ENCODE measurements at places on chromosomes 1 and 21.

DNA sequence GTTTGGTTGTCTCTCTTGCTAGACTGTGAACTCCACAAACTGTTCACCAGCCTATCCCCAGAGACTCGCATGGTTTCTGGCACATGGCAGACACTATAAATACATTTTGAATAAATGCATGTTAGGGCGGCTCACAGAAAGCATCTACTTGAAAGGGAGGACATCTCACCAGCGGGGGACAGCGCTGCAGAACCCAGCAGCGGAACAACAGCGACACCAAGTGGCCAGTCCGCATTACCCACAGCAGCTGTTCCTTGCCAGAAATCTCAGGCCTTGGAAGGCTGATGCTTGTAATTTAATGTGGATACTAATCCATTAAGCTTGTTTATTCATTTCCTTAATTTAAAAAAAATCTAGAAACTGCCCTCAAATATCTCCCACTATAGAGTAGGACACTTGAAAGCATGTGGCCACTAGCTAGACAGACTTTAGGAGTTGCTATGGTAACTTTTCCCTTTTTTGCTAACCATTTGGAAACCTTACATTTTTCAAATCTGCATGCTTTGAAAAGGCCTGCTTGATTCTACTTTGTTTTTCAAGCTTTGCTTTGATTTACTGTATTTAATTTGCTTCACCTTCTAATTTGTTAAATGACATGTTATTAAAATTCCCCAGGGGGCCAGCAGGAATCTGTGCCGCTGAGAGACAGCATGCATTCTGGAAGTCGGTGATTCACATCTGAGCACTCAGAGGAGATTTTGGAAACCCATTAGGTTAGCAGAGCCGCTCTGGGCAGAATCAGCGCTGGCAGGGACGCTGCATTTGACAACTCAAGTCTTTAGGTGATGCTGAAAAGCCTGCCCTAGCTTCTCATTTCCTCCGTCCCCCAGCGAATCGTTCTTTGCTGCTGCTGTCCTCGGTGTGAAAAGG is 63.5 kb upstream of the SSX2IP start:
- peak; percentile 75 for DNase-seq

- no peak for DNase-seq
Observed at GRCh38 chr1:92817986-92818764, 13.7 kb upstream of the RPL5 start.

DNA sequence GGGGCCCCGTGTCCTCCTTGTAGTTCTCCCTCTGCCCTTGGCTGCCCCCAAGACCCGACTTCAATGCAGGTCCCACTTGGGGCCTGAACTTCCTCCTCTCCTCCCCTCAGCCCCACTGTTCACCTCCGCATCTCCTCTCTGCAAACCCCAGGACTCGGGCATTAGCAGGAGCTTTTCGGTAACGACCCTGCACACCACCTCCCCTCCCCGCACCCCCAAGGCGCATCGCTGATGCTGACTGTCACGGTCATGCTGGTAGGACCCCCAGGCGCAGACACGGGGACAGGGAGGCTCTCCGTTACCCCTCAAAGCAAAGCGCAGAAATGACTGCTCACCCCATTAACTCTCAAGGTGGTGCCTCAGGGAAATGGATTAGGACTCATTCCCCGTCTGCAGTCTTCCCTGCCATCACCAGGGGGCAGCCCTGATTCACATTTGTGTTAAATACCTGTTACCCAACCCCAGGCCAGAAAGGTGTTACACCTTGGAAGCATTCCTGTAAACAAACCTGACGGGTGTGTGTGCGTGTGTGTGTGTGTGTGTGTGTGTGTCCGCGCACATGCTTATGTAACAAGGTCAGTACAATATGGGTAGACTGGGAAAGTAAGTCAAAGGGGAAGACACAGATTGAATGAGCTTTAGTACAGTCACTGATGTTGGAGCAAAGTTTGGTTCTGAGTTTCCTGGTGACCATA is 6.4 kb upstream of the GUCA2B start:
- peak; percentile 42 for DNase-seq

DNA sequence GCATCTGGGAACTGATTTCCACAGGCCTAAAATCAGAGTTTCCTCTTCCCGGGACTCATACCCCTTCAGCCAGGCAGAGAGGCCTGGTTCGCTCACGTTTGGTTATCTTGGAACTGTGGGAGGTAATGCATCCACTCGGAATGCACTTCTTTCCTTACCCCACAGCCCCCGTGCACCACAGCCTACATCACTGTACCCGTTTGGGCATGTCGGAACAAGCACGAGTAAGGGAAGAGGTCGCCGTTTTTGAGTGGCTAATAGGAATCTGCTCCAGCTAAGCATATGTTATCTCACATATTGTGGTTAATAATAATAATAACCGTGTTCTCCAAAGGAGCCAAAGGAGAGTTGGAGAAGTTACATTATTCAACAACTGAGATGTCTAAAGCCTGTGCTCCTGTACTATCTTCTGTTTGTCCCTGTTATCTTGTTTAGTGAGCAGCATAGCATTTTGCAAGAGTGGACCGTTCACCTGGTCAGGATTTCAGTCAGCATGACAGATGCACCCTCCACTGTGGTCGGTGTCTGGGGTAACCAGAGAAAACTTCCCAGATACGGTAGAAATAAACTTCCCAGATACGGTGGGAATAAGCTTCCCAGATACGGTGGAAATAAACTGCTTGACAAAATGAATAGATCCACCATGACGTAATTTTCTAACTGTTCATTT is 198.6 kb downstream of the SDCCAG8 start:
- DNase-seq = no peak

DNA sequence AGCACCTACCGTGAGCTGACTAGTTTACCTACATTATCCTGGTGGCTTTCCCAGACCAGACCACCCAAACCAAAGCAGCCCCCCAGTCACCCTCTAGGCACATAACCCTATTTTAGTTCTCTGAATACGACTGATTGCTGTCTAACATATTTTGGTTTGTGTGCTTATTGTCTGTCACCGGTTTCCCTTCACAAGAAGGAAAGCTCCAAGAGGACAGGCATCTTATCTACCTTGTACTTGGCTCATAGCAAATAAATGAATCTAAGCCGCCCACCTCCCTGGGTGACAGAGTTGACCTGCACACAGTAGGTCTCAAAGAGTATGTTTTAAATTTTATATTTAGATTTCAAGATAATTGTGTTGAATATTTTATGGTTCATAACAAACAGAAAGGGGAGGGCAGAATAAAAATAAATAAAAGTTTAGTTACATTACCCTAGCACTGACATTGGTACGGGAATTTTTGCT is 904 bp upstream of the PRDX6 start:
- no peak for DNase-seq

Measured in fibroblast of skin of abdomen (primary cell).